ENCODE measurements at places on chromosomes 12 and 14. TPM values are rescaled to one million over a fixed set of nuclear protein-coding genes. Genes with fewer than 3 reads are reported as not detected.

The SNAPC1 gene
- 59.1 TPM for total RNA-seq

The TMCC3 gene
- total RNA-seq = 21.7 TPM

The GPR162 gene
- 1.5 TPM for total RNA-seq

The TMBIM4 gene
- 46.8 TPM for total RNA-seq

The PYGL gene
- 64.4 TPM for total RNA-seq

The ST8SIA1 gene
- 0.06 TPM for total RNA-seq

The CHPT1 gene
- 18.4 TPM for total RNA-seq

The IL22 gene
- total RNA-seq = not detected

The TTLL5 gene
- total RNA-seq = 26.1 TPM

The MANSC1 gene
- total RNA-seq = 4.7 TPM

The MGST1 gene
- total RNA-seq = 11.2 TPM

The REM2 gene
- not detected for total RNA-seq

The TAS2R50 gene
- 1.1 TPM for total RNA-seq

The IFNG-AS1 gene
- total RNA-seq = not detected

The CIROP gene
- not detected for total RNA-seq

The CFAP251 gene
- total RNA-seq = 1.1 TPM

The C12orf75 gene
- 13.9 TPM for total RNA-seq

The CRIP1 gene
- total RNA-seq = 0.25 TPM

The RNU4-1 gene
- not detected for total RNA-seq

The SOAT2 gene
- total RNA-seq = not detected

The FGF23 gene
- not detected for total RNA-seq

The KLRK1 gene
- not detected for total RNA-seq

The HNF1A gene
- total RNA-seq = not detected

The ITGA7 gene
- 0.81 TPM for total RNA-seq

The ZNF26 gene
- 9.9 TPM for total RNA-seq

The LBHD2 gene
- total RNA-seq = not detected

The KLHL33 gene
- under 0.01 TPM for total RNA-seq

The NPFF gene
- not detected for total RNA-seq

The PMCH gene
- total RNA-seq = not detected

All from bladder microvascular endothelial cell (primary cell).